Lung (tissue), 17 donors: ENCODE measurements at places on chromosomes 16 and 17.

DNA sequence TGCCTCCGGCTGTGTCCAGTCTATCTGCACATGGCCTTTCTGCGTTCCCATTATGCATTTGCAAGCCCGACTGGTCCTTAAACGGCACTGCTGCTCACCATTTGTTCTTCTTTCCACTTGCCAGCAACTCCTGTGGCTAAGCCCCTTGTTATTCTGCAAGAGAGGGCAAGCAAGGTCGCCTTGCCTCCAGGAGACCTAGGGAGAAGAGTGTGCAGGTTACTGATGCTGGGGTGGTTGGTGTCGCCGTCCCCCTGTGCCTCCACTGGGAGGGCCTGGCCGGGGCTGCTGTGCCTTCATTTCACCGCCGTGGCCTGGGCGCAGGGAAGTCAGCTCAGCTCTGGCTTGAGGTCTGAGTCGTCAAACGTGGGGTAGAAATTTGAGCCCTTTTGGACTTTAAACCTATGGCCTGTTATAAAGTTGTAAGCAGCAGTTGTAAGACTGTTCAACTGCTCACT lies 12.7 kb downstream of the SLC6A4 start:
- DNase-seq = no peak

GRCh38 chr17:4156750-4157381 lies 13.9 kb downstream of the CYB5D2 start:
- no peak for DNase-seq

- no peak for DNase-seq
Observed at GRCh38 chr17:65404761-65405160, 156.7 kb downstream of the AXIN2 start.

GRCh38 chr17:48295362-48296288 lies 134.4 kb downstream of the SKAP1 start:
- no peak for DNase-seq

DNA sequence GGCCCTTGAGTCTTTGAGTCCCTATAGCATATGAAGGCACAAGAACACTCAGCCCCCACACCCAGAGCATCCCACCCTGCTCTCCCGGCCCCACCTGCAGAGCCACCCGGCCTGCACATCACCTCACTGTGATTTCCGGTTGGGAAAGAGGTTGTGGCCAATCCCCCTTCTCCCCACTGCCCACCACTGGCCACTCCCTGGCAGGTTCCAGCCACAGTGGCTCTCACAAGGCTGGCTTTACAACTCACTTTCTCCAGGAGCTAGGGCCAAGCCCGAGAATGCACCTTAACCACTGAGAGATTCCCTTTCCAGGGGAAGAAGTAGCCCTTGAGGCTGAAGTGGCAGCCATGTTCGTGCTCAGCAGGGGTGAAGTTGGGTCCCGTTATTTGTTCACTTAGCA lies 123.9 kb downstream of the C16orf78 start:
- no peak for DNase-seq

DNA sequence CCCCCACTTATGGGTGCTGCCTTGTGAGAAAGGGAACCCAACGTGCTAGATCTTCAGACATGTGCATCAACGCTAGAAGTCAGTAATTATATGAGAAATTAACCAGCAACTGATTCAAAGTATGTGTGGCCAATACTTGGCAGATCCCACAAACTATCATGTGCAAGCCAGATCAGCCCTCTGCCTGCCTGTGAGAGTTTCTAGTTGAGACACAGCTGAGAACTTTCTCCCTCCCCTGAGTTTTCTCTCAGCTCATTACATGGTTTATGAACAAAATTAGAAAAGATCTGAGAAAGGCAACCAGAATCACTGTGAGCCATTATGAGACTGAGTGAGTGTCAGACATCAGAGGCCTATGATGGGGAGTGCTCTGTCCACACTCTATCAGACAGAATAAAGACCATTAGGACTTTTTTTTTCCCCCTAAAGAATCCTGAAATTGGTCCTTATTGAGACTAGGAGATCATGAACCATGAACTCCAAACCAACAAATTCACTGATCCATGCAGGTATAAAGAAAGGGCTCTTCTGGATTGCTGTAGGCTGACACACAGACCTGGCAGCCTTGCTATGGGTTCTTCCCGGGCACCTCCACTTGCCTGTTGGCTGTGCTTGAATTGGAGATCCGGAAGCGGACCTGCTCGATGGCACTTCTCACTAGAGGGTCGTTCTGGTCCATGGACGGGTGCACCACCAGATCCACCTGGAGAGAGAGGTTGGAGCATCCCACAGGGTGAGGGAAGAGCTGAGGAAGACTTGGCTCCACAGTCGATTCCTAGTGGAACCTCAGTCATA lies 51.5 kb downstream of the GTF3C1 start:
- DNase-seq = peak; percentile 80

DNA sequence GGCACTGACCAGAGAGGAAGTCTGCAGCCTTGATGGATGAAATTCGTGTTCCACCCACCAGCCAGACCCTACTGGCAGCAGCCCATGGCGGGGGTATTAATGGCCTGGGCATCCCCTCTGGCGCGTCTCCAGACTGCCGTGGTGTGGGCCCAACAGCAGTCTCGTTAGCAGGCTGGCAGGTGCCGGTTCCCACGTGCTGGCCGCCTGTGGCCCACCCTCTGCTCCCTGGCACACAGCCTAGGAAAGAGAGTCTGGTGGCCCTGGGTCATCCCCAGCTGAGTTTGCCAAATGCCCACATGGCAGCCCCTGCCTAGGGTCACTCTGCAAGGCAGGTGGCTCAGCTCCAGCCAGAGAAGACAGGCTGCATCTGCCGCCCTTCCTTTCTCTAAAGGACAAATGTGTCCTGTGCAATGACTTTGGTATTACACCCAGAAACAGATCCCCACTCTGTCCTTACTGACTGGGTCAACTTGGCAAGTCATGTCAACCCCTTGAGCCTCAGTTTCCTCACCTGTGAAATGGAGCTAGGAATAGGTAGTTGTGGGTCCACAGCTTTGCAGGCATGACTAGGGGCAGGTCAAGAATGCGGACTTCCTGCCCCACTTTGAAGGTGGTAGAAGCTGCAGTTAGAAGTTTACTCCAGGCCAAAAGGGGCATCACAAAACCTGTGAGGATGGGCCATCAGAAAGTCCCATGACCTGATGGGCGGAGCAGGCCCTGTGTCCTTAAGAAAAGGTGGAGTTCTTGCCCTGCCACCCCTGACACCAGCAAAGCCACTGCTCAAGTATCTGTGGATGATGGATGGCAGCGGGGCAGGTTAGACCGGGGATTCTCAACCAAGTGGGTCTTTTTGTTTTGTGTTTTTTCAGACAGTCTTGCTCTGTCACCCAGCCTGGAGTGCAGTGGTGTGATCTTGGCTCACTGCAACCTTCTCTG lies 76.6 kb downstream of the ABCC6 start:
- no peak for DNase-seq

GRCh38 chr17:7560172-7561027 lies 1.3 kb upstream of the SENP3 start:
- peak; percentile 77 for DNase-seq

- no peak for DNase-seq
Observed at GRCh38 chr17:11330006-11330405, 89.0 kb downstream of the SHISA6 start.

GRCh38 chr17:7416323-7416722 lies 3.8 kb upstream of the SPEM1 start:
- DNase-seq = no peak

- peak; percentile 76 for DNase-seq
Observed at GRCh38 chr17:66716236-66717026, 118.5 kb upstream of the CACNG5 start.

GRCh38 chr17:68820825-68821481 lies 134.2 kb downstream of the ABCA8 start:
- DNase-seq = no peak

- peak; percentile 68 for DNase-seq
Observed at GRCh38 chr17:48586355-48587258, 3.4 kb downstream of the HOXB3 start.

DNA sequence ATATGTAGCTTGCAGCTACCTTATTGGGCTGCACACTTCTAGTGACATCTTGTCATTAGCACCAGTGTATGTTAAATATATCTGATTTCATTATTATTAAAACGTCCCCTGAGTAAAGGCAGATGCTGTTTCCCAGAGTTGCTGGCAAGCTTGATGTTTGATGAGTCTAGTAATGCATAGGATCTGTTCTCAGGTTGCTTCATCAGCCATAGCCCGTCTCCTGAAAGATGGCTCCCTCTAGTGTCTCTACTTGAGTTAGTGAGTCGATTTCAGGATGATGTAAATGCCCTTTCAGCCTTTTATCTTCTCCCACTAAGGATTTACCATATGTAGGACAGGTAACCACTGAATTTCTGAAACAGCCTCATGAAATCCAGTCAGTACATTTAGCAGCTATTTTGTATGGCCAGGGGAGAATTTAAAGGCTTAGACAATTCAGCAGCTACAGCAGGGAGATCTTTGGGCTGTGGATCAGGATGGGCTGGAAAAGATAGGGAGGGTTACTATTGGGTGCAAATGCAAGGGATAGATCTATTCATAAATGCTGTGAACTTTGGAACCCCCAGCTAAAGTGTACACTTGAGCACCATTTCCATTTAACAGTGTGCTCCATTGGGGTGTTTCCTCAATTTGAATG lies 376.3 kb downstream of the CNTNAP4 start:
- DNase-seq = peak; percentile 74

- DNase-seq = no peak
Observed at GRCh38 chr17:56933151-56933745, 19.4 kb upstream of the TRIM25 start.

DNA sequence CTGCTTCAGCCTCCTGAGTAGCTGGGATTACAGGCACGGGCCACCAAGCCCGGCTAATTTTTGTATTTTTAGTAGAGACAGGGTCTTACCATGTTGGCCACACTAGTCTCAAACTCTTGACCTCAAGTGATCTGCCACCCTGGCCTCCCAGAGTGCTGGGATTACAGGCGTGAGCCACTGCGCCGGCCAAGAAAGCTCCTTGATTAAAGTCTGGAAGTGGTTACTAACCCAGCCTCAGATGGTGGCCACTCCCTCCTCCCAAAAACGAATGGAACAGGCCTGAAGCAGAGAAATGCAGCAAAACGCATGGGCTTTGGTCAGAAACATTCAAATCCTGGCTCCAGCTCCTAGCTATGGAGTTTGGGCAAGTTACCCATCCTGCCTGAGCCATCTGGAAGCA lies 11.3 kb downstream of the FKBP10 start:
- DNase-seq = no peak

GRCh38 chr17:77466140-77466539 lies 325.4 kb downstream of the SEC14L1 start:
- no peak for DNase-seq

DNA sequence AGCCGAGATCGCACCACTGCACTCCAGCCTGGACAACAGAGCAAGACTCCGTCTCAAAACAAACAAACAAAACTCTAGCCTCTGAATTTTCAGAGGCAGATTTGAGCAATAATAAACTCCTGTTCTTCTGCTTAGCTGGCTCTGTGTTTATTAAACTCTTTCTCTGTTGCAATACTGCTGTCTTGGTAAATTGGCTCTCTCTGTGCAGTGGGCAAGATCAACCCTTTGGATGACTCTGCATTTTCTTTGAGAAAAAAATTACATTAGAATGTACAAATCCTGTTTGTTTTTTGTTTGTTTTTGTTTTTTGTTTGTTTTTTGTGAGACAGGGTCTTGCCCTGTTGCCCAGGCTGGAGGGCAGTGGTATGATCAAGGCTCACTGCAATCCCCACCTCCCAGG lies 75.8 kb upstream of the RPH3AL start:
- no peak for DNase-seq

DNA sequence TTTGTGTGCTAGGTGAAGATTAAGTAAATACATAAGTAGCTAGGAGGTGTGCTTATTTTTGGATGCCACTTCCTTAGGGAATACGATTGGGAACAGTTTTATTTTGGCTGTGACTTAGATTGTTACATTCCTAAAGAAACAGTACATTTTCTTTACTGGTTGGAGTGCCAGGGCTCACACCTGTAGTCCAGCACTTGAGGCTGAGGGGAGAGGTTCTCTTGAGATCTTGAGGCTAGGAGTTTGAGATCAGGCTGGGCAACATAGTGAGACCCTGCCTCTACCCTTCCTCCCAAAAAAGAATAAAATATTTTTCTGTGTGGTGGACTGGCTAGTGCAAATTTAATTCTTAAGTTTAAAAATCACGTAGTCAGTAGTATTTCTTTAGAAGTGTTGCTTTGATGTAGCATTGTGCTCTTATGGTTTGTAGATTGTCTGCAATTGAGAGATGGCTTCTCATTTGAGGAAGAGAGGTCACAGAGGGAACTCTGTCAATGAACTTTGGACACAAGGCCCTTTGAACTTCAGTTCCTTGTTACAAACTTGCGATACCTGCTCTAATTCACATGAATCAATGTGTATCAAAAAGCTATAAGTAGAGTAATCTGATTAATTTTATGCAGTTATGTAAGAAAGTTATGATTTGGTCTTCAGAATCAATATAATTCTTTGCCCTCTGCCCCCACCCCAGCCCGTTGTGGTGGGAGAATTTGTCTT lies 7.1 kb downstream of the HAPSTR1 start:
- no peak for DNase-seq

- no peak for DNase-seq
Observed at GRCh38 chr16:30870904-30871303, 23.0 kb downstream of the BCL7C start.

DNA sequence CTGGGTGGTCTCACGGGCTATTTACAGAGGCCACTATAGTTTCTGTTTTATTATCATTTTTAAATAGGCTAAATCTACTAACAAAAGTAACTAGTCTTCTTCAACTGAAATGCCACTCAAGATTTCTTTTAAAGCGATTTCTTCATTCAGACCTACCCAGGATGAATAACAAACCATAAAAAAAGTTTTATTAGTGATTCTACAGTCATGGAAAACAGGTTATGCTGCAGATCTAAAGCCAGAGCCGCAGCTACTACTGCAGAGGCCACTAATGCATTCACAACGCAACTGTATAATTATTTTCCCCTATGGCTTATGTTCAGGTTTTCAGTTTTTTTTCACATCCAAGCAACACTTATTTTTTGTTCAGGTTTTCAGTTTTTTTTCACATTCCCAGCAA lies 136.2 kb upstream of the AXIN2 start:
- DNase-seq = peak; percentile 44

DNA sequence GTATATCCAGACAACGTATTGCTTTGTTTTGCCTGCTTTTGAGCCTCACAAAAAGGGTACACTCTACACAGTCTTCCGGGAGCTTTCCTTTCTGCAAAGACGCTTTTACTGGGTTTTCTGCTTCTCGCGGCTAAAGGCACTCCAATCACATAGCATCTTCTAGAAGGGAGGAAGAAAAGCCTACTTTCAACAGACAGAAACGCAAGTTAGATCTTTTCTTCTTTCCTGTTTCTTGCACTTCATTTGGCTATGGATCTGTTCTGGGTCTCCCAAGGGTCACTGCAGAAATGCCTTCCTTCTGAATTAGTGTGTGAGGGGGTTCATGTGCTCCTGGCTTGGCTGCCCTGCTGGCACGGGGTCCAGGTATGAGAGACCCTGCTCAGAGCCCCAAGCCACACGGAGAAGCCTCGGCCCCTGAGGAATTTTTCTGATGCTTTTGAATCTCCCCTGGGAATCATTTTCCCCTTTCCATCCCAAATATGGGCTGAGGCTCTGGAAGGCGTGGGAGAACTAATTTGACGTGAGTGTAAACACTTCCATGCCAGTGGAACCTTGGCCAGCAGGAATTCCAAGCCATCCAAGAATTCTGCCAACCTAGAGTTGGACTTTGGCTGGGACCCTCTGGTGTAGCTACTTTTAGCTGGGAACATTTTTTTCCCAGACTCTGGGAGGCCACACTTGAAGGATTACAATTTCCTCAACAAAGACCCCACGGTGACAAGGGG lies 49.6 kb upstream of the NKD1 start:
- peak; percentile 62 for DNase-seq

- no peak for DNase-seq
Observed at GRCh38 chr17:48356866-48357265, 73.1 kb downstream of the SKAP1 start.
